GDM1 (cell line): ENCODE measurements at places on chromosomes 11 and 22.

DNA sequence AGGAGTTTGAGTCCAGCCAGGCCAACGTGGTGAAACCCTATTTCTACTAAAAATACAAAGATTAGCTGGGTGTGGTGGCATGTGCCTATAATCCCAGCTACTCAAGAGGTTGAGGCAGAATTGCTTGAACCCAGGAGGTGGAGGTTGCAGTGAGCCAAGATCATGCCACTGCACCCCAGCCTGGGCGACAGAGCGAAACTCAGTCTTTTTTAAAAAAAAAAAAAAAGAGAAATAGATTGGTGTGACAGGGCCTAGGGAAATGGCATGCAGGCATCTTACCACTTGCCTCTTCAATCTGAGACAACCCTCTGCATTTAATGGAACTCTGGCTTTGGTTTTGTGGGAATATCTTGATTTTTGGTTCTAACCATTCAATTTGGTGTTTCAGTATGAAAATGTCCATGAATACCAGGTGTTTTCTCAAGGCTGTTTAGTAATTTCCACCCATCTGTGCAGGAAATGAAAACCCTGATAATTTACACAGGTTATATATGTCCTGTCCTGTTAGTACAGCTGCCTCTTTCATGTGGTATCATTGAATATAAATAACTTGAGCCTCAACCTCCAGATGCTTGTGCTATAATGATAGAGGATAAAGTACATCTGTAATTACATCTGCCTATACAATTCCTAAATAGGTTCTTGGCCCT, 8.4 kb downstream of the XBP1 start:
- no peak for DNase-seq

DNA sequence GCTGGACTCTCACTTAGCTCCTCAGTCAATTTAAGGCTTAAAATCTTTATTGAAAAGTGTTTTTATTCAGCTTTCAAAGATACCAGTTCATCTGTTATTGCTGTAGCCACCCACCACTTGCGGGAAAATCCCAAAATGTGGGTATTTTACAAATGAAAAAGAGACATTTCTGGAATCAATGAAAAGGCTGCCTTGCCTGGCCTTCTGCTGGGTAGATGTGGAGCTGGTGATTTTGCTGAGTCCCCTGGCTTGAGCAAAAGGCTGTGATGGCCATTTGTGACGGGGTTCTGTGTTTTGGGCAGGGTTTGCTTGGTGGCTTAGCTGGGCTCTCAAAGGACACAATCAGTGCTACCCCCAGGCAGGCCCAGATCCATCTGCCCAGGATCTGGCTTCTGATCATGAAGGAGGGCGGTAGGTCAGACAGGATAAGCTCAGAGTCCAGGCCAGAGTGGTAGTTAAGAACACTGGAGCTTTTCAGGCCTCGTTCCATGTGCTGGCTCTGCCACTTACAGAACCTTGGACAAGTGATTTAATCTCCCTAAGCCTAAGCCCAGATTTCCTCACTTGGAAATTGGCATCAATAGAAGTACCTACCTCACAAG, 36.1 kb downstream of the UBASH3B start:
- DNase-seq = no peak

GRCh38 chr11:116857936-116858335, 20.5 kb upstream of the APOA1 start:
- no peak for DNase-seq

DNA sequence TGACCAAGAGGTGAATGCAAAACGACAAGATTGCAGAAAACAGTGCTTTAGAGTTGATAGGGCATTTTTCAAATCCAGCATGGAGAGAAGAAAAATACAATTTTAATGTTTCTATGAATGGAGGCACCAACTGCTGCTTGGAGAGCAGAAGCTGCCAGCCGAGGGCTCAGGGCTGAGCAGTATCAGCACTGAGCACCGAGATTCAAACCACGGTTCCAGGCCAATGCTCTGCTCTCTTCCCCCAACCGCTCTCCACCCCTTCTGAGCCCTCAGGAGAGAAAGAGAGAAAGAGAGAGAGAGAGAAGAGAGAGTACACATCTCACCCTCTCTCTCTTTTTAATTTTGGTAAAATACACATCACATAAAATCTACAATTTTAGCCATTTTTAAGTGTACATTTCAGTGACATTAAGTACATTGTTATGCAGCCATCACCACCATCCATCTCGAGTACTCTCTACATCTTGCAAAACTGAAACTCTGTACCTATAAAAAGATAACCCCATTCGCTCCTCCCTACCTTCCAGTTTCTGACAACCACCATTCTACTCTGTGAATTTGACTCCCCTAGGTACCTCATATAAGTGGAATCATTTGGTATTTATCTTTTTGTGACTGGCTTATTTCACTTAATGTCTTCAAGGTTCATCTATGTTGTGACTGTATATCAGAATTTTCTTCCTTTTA, 333.3 kb downstream of the MIAT start:
- DNase-seq = no peak

DNA sequence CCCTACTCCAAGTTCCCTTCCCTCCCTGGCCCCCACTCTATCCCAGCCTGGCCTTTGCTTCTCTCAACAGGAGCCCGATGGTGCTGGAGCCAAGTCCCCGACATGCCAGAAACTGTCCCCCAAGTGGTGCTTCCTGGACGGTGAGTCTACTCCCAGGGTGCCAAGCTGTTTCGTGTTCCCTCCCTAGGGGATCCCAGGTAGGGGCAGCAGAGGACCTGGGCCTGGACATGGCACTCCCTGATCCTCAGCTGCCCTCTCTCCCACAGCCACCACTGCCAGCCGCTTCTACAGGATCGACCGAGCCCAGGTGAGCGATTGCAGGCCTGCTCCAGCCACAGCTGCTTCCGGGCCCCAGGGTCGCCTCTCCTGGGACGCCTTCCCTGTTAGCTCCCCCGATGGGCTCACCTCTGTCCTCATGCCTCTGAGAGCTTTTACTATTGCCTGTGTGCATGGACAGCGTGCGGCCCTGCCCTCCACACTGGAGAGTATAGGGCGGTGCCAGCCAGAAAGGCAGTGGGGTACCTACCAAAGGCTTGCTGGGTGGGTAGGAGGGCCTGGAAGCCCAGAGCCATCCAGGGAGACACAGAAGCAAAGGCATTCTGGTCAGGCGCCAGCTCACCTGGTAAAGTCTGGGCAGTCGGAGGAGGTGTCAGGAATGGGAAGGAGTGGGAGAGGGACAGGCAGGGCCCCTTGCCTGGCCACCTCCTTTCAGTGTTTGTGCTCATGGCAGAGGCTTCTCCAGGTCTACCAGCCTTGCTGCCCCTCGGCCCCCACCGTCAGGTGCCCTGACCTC, 5.0 kb upstream of the MDK start:
- DNase-seq = no peak

DNA sequence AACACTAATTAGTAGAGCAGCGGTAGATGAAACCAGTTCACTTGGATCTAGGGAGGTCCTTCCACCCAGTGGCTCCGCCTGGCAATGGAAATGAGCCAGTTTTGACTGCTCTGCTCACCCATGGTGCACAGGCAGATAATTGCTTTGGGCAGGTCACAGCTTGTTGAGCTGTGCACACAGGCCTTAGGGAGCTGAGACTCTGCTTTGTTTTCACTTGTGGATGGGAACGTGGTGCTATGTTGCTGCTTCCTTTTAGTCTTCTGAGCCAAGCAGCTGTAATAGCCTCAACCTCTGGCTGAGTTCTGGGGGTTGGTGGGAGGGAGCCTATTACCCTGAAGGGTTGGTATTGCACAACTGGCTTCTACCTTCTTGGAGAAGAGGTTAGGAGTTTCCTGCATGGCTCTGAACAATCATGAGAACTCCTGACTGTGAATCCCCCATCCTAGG, 262.3 kb upstream of the MTNR1B start:
- DNase-seq = no peak

GRCh38 chr22:47030143-47030661, 267.8 kb downstream of the TBC1D22A start:
- DNase-seq = no peak
